LHCN-M2 (cell line): ENCODE measurements at places on chromosomes 2 and 18. TPM values are rescaled to one million over a fixed set of nuclear protein-coding genes. Genes with fewer than 3 reads are reported as not detected.

- DNase-seq, result peak; percentile 35
Observed at GRCh38 chr2:85468704-85469349, 50.3 kb downstream of the SH2D6 start.

GRCh38 chr2:209331291-209331844 is 92.5 kb upstream of the MAP2 start:
- peak; percentile 24 for DNase-seq

PHOSPHO2 gene
- 2.1 TPM in 2 replicates for total RNA-seq

RFTN2 gene
- 0.40 and 0.83 TPM in 2 replicates for total RNA-seq

DNA sequence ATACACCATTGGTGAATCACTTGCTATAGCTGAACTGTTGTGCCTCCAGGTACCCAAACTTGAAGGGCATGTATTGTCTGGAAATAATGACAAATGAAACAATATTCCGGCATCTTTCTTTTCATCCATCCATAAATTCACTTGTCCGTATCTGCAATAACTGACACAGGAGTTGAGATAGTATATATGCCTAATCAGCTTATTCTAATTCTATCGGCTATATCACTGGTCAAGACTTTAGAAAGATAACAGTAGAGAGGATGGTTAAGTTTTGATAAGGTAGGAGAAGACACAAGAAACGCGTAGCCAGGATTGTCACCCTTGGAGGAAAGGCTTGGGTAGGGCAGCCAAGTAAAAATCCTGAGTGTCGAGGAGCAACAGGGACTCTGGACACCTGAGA is 1634.6 kb upstream of the CELF4 start:
- no peak for DNase-seq
